ENCODE measurements at places on chromosomes 3 and 15.
A peak's percentile ranks its signal among the peaks of the same experiment; 100 is the strongest.

- DNase-seq, result no peak
Measured at GRCh38 chr3:171994646-171995428, 44.5 kb upstream of the FNDC3B start.

DNA sequence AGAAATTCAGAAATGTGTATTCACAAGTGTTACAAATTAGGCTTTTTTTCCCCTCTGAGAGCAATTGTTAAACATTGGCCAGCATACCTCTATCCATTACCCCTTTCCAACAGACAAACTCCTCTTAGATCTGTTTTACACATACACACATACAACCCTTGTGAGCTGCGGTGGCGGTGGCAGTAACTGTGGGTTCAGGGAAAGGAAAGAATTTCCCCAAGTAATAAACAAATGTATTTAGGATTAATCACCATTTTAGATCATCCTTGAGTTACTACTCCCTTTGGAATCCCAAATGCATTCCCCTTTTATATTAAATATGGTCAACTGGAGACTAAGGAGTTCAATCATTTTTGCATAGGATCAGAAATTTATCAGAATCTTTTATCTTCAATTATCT lies 667.0 kb downstream of the FHIT start:
- DNase-seq, result no peak

- no peak for DNase-seq
Measured at GRCh38 chr3:176587089-176587488, 610.2 kb downstream of the TBL1XR1 start.

- no peak for DNase-seq
Measured at GRCh38 chr15:101724675-101725005, 367 bp upstream of the TARS3 start.

DNA sequence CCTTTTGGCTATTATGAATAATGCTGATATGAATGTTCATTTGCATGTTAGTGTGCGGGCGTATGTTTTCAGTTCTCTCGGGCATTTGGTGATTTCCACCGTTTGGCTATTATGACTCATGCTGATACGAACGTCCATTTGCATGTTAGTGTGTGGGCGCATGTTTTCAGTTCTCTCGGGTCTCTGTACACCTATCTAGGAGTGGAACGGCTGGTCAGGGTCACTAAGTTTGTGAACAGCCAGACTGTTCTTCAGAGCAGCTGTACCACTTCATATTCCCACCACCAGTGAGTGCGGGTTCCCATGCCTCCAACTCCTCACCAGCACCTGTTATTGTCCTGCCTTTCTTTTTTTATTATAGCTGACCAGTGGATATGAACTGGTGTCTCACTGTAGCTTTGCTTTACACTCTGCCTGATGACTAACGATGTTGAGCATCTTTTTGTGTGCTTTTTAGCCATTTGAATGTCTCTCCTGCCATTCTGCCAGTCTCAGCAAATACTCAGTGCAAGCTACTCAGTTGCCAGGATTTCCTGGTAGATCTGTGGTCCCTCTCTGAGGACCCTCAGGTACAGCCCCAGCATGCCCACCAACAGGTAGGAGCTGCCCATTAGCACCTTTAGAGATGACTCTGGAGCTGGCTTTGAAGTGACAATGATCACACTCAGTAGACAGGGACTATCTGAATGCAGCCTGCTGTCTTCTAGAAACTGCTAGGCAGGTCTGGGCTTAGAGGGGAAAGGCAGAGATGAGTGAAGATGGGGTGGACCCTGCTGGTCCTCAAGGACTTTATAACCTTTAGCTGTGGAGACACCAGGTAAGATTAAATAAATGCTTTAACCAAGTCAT lies 141.1 kb downstream of the XXYLT1 start:
- no peak for DNase-seq

- DNase-seq, result no peak
Measured at GRCh38 chr15:57890351-57890750, 175.2 kb downstream of the ALDH1A2 start.

DNA sequence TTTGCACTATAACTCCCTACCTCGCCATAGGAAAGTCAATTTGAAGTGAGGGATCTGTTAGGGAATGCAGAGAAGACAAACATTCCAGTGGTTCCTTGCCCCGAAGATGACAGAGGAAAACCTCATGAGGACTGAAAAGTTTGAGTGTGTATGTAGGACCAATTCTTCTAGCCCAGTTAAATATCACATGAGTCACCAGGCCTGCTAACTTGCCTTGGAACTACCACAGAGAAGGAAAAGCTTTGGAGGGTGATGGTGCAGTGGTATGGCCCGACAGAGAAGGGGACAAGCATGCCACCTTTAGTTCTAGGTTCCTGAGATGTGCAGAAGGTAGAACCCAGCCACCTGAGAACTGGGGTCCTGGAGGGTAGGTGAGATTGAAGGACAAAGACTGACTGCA lies 2.6 kb upstream of the UPK1B start:
- no peak for DNase-seq

GRCh38 chr3:153260681-153261080 lies 98.7 kb downstream of the RAP2B start:
- DNase-seq, result no peak

DNA sequence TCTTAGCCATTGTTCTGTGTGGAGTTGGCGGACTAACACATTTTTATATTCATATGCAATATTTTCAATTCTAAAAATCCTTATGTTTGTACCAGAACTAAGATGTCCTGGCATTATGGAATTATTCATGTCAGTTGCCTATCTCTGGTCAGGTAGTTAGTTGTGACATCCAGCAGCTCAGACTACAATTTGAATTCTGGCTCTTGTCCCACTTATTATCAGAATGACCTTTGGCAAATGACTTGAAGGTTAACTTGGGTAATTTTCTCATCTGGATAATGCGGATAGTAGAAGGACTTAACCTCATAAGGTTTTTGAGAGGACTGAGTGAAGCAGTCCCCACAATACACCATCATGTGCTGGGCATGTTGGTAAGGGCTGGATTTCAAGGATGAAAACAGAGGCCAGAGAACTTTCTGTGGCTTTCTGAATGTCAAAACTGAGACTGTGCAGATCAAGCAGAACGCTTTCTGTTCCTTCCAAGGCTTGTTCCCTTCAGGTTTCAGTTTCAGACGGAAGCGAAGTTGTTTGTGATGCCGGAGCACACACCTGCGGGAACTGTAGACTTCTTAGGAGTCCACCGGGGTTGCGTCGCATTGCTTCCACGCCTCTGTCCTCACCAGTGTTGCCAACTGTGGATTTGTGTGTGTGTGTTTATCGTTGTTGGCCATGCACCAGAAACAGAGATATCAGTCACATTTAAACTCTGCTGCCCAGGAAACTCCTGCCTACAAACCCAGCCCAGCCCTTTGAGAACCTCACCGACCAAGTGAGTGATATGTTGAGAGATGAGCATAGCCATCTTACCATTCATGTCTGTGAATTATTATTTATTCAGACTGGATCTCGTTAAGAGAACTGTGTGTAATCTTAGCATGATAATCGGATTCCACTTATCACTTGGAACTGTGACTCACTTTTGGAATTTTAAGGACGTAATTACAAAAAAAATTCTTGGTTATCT lies 76.0 kb downstream of the PTPRG start:
- DNase-seq, result no peak

- peak; percentile 97 for DNase-seq
Measured at GRCh38 chr3:46406788-46407611, at the start of the genes CCR5AS and CCRL2. CCR5AS (minus strand) TSS chr3:46407066. CCRL2 (plus strand) TSS chr3:46407259; CDS start chr3:46408080, 821 bp downstream.

DNA sequence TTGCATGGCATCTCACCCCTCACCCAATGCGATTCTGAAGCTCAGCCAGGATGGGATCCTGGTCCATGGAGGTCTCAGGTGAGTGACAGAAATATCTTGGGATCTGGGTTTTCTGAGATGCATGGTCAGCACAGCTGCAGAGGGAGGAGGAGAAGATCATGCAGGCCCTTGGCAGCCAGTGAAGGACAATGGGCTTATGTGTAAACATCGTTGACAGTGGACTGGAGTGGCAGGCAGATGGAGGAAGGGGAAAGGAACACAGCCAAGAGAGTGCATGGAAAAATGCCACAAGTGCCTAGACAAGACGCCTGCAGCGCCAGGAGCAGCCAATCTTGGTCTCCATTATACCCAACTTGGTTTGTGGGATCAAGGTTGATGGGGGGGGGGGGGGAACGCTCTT lies 347.9 kb downstream of the MCTP2 start:
- DNase-seq, result no peak

DNA sequence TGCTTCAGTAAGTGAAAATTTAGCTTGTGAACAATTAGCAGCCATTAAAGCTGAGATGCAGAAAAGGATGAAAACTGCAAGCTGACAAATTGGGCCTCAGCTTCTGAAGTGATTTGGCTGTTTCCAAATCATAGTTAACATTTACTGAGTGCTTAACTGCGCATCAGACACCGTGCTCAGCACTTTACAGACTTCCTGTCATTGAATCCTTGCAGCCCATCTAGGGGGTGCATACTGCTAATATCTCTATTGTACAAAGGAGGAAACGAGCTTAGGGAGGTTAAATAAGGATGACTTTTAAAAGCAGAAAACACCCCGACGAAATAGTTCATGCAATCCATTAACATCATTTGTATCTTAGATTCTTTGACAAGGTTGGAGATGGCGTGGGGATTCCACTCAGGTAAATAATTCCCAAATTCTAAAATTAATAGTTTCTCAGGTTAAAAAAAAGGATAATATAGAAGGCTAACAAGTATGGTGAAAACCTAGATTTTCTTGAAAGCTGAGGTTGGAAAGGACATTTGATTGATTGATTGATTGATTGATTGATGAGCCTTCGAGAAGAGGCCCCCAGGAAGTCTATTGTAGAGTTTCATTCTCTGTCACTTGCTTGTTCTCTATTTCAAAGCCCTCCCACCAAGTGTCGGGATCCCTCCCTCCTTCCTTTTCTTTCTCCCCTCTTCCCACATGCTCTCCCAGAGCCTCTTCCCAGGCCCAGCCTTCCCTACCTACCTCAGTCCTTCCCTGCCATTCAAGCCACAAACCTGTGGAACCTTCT lies 23.5 kb upstream of the EPHB3 start:
- no peak for DNase-seq

DNA sequence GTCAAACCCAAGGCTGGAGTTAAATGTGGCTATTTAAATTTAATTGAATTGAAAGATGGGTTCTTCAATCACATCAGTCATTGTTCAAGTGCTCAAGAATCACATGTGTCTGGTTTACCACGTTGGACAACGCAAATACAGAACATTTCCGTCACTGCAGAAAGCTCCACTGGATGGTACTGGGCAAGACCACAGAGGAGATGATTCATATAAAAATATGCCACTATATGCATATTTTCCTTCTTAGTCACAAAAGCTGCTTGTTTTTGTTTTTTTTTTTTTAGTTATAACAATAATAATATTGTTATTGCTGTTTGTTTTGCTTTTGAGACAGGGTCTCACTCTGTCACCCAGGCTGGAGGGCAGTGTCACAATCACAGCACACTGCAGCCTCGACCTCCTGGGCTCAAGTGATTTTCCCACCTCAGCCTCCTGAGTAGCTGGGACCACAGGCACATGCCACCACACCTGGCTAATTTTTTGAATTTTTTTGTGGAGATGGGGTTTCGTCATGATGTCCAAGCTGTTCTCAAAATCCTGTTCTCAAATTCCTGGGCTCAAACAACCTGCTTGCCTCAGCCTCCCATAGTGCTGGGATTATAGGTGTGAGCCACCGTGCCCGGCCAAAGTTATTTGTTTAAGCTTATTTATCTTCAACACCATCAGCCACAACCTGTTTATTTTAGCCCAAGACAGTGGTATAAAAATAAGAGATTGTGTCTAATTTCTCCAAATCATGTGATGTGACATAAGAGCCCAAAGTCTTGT lies 19.4 kb downstream of the RTP3 start:
- no peak for DNase-seq

DNA sequence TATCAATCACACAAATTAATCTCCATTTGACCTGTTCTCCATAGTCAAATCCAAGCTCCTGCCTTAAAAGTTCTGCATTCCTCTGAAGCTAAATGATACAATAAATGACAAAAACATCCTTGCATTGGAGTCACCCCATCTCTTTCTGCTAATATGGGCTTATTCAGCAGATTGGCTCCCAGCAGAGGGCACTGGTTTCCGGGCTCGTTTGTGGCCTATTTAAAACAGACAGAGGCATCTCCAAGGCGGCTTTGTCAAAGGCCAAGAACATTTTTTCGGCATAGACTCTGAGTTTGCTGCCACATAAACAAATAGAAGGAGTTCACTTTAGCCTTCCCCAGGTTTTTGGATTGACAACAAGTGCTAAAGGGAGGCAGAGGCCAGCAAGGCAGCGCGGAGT lies 204.4 kb upstream of the RASGRP1 start:
- DNase-seq, result no peak

- DNase-seq, result no peak
Measured at GRCh38 chr3:122315619-122316018, 9.4 kb upstream of the CSTA start.

DNA sequence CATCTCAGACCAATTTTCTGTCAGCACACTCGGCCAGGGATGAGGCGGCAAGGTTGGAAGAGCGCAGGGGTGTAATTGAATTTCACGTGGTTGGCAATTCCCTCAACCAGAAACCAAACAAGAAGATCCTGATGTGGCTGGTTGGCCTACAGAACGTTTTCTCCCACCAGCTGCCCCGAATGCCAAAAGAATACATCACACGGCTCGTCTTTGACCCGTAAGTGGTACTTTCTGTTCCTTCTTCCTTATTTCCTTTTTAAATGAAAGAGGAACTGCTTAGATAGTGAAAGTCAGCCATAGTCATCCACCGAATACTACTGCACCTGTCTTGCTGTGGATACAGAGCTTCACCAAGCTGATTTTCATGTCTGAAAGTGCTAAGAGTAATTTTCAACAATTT lies 60.1 kb downstream of the SGO1 start:
- no peak for DNase-seq

DNA sequence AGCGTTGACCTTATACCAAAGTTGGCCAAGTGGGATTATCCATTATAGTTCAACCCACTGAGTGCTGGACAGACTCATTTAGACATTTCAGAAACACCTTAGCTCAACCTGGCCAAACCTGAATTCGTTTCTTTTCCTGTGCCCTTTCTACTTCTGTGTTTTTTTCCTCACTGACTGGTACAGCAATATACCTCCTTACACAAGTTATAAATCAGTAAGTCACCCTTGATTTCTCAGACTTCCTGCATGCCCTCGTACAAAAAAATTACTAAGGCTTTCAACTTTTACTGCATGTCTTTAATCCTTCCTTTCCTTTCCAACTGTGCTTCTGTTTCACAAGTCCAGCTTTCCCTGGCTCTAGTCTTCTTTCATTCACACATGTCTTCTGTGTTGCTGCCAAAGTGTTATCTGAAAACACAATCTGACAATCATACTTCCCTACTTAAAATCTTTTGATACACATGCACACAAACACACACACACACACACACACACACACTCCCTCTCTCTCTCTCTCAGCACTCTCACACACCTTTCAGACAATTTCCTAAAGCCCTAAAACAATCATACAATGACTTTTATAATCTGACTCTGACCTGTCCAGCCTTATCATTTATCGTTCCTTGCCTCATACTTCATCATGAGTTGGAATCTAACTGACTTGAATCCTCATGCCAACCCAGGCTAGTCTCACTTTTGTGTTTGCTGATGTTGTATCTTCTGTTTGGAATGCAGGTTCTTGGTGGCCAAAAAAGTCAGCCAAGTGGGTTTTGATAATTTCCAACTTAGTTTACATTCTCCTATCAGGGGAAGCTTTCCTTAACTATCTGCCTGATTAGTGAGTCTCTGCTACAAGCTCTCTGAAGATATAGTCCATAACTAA lies 436.4 kb downstream of the NAALADL2 start:
- DNase-seq, result no peak

- no peak for DNase-seq
Measured at GRCh38 chr15:69289342-69290146, 9.2 kb upstream of the PAQR5 start.

Measured in hematopoietic multipotent progenitor cell treated with erythropoietin and hydrocortisone succinate and interleukin-3 and kit ligand, for 15 days (in vitro differentiated cells).